ENCODE measurements at places on chromosomes 3 and 15. TPM values are rescaled to one million over a fixed set of nuclear protein-coding genes. Genes with fewer than 3 reads are reported as not detected.

Gene CIDEC
- total RNA-seq = not detected

Gene RBP2
- total RNA-seq = not detected

Gene IDH2
- total RNA-seq = 91.3 TPM

Gene CFAP91
- not detected for total RNA-seq

Gene RFTN1
- total RNA-seq = 24.4 TPM

Gene DCBLD2
- total RNA-seq = 74.5 TPM

Gene NANOGP8
- total RNA-seq = not detected

Gene WNT7A
- 12.5 TPM for total RNA-seq

Gene SLC6A1
- total RNA-seq = not detected

Gene AMIGO3
- 0.19 TPM for total RNA-seq

Gene NBEAL2
- total RNA-seq = 102 TPM

Gene ADCY5
- total RNA-seq = not detected

Gene CLSTN2
- under 0.01 TPM for total RNA-seq

Gene UBXN7
- total RNA-seq = 8.6 TPM

Gene SLC28A2
- not detected for total RNA-seq

Gene SLC4A7
- total RNA-seq = 65.2 TPM

Gene CTDSPL
- 62.9 TPM for total RNA-seq

Gene SLC28A1
- not detected for total RNA-seq

Gene EPHA3
- total RNA-seq = not detected

Gene CLEC3B
- 0.79 TPM for total RNA-seq

Gene ENTPD3
- 13.0 TPM for total RNA-seq

Gene CD96
- total RNA-seq = not detected

Gene PLSCR5
- total RNA-seq = not detected

Gene GOLGA8S
- total RNA-seq = not detected

Gene XYLB
- total RNA-seq = 2.6 TPM

Gene GOLGA6A
- total RNA-seq = not detected

Gene CHRNA3
- total RNA-seq = 0.09 TPM

Gene COLQ
- total RNA-seq = 0.21 TPM

Gene CACNA1D
- total RNA-seq = not detected

Gene KCNMB2
- not detected for total RNA-seq

Gene PODXL2
- 13.5 TPM for total RNA-seq

Gene LTK
- 0.35 TPM for total RNA-seq

Gene MST1R
- 19.9 TPM for total RNA-seq

Gene SKOR1
- 0.19 TPM for total RNA-seq

Gene CPN2
- total RNA-seq = not detected

Gene AGTR1
- not detected for total RNA-seq

Gene SUSD5
- total RNA-seq = 1.1 TPM

Gene MYO5C
- 21.0 TPM for total RNA-seq

Gene SPTSSB
- 7.5 TPM for total RNA-seq

Gene ZNF774
- total RNA-seq = 1.5 TPM

Gene AMOTL2
- total RNA-seq = 65.5 TPM

Gene GOLGA8Q
- not detected for total RNA-seq

Data from airway epithelial cell (primary cell).